ENCODE measurements at places on chromosomes 2 and 18.

DNA sequence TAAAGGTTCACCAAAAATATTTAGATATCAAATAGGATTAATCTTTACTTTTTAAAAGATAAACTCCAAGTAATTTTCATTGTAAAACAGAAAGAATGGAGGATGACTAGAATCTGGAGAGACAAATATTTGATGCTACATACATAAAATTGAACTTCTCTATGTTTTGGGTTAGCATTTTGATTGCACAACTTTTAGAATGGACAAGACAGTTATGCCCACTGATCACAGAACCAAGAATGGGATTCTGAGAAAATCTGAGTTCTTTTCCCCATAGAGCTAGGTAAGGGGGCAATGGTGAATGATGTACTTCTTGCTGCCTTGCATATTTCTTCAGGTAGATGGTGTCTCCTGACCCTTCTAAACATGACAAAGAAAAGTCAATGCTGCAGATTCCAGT is 191.2 kb upstream of the ZEB2 start:
- no peak for DNase-seq

DNA sequence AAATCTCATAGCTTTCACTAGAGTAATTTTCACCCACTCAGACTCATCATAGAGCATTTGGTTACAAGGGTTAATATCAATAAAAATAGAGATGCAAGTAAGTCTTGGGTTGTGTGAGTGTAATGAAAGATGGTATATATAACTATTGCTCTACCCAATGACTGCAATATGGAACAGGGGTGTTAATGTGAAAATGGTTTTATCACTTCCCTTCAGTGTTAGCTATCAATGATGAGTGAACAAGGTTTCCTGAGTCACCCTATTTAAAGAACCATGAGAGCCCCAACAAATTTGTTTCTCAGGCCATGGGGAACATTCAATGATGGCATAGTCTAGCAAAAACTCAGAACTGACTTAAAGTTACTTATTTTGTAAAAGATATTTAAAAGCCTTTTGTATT is 1133.6 kb upstream of the ZEB2 start:
- DNase-seq = no peak

- DNase-seq = no peak
These were observed 247.5 kb downstream of the PTH2R start for GRCh38 chr2:208654056-208654455.

GRCh38 chr18:6960124-6960523 is 157.5 kb downstream of the LAMA1 start:
- DNase-seq = no peak

- DNase-seq = no peak
These were observed 113.7 kb downstream of the PRKCE start for GRCh38 chr2:45765007-45765727.

GRCh38 chr2:179652296-179652695 is 209.1 kb downstream of the ZNF385B start:
- DNase-seq = no peak

- no peak for DNase-seq
These were observed 217.1 kb downstream of the AGAP1 start for GRCh38 chr2:235710933-235711332.

All from stimulated activated CD8-positive, alpha-beta memory T cell treated with anti-CD3 and anti-CD28 coated beads, Interleukin-12 subunit alpha, Interleukin-12 subunit beta, amount 100 ng/mL, for 4 hours (primary cell).